Motor neuron (in vitro differentiated cells): ENCODE measurements at places on chromosomes 7 and 10. TPM values are rescaled to one million over a fixed set of nuclear protein-coding genes. Genes with fewer than 3 reads are reported as not detected.

GRCh38 chr10:68156373-68157185, 47.3 kb downstream of the MYPN start:
- no peak for ATAC-seq

DNA sequence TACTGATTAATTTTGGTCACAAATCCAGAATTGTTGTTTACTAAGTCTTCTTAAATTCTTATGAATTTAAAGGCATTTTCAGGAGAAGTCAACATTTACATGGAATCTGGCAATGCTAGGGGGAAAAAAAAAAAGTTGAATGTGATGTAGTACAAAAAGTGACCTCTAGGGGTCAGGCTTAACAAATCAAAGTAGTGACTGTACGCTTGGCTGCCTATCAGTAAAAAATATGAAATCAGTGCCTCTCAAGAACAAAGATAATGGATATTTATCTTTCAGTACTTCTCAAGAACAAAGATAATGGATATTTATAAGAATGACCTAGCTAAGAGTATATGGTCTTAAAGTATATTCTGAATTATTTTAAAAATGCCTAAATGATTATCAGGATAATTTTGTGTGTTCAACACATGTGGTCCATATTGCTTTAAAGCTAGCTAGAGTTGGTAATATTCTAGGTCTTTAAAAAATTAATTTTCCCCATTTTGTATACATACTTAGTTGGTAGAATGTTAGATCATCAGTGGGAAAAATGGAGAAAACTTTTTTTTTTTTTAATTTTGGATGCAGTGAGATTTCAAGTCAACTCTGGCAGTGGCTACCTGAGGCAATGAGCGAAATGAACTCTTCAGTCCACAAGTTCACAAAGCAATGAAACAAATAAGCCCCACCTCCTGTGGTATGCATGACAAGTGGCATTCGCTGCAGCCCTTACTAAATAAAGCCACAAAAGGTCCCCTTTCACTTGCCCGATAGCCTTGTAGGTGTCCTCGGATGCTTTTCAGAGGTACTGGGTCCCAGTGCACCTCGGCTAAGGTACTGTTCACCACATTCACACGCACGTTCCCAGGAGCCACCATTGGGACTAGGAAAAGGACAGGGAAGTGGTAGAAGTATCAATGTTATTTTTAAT, 51.2 kb upstream of the LAMB4 start:
- peak; percentile 43 for ATAC-seq

DNA sequence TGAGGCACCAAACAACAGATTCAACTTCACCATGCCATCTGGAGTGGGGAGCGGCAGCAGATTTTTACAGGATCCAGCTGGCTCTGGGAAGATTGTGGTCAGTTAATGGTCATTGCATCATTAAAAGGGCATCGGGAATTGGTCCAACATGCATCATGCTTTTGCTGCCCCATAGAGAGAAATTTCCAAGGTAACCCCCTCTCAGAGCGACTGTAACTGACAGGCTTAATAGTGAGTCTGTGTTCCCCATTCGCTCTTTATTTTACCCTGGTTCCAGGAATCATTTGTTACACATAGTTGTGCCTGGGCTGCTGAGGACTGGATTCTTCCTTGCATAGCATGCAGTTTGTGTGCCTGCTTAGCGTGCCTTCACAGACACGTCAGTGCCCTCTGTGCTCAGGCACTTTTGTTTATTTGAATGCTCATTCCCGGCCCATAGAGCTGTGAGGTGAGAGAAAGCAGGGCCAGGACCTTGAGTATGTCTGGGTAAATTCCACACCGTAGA, 49.9 kb downstream of the CDHR3 start:
- no peak for ATAC-seq

- ATAC-seq = no peak
Measured at GRCh38 chr7:77796960-77797359, 1.3 kb downstream of the TMEM60 start.

GRCh38 chr7:1729773-1730172, 59.7 kb downstream of the ELFN1 start:
- ATAC-seq = no peak

- ATAC-seq = peak; percentile 10
Measured at GRCh38 chr7:66696774-66697191, 43.8 kb upstream of the RABGEF1 start.

- ATAC-seq = no peak
Measured at GRCh38 chr10:111158595-111158994, 81.8 kb downstream of the ADRA2A start.

DNA sequence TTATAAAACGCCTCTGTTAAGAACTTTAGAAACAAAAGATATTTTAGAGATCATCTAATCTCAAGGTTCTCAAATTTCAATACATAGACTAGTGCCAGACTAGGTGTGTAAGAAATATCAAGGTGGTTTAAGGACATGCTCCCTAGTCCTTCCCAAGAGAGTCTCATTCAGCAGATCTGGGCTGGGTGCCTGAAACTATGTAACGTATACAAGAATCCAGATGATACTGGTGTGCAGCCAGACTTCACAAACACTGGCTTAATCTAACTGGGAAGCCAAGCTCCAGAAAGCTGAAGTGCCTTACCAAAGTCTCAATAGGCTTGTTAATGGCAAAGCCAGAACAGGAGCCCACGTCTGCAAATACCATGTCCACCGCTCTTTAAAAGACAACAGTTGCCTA, 105.0 kb upstream of the AMPH start:
- no peak for ATAC-seq

DNA sequence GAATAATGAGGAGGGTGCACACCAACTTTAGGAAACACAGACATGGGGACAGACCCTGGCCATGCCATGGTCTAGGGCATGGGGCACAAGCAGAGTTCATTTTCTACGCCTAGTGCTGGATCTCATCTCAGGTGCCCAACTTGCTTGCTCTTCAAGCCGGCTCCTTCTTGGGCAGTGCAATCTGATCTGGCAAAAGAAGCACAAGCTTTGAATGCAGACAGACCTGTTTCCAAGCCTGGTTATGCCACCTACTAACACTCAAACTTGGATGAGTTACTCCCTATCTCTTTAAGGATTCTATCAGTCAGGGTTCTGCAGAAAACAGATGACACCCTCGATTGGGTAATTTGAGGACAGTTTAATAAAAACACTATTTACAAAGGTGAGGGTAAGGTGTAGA, 34.9 kb upstream of the WAPL start:
- no peak for ATAC-seq

DNA sequence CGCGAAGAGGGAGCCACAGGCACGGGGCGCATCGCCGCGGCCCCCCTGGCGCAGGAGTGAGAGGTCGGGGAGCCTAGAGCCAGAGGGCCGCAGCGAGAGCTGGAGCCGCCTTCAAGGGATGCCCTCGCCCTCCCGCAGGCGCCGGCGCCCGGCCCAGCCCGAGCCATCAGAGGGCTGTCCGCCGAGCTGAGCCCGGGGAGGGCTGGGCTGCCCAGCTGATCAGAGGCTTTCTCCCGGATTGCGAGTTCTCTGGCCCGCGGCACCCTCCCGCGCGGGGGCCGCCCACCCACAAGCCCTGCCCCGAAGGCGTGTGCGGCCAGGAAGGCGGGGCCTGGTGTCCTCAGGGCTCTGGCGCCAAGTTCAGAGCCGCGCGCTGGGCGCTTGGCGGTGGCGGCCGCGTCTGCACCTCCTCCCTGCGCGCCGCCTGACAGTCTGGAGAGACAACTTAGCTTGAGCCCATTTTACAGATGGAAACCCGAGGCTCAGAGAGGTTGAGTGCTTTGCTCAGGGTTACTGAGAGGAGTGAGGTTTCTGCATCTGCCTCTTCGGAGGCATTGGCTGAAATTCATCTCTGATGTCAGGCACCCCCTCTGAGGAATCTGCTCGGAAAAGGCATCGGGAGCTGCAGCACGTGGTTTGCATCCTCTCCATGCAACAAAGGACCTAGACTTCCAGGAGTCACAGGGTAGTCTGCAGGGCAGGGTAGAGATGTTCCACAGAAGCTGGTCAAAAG, 3.8 kb upstream of the ANTXRL start:
- peak; percentile 84 for ATAC-seq

GRCh38 chr7:119929891-119930290, 343.1 kb upstream of the KCND2 start:
- ATAC-seq = no peak

HELLS gene
- 67.3 and 68.6 TPM in 2 replicates for total RNA-seq

TUBB8 gene
- 0.63 and 0.93 TPM in 2 replicates for total RNA-seq

- no peak for ATAC-seq
Measured at GRCh38 chr7:131480384-131481315, 75.8 kb downstream of the PODXL start.

DNA sequence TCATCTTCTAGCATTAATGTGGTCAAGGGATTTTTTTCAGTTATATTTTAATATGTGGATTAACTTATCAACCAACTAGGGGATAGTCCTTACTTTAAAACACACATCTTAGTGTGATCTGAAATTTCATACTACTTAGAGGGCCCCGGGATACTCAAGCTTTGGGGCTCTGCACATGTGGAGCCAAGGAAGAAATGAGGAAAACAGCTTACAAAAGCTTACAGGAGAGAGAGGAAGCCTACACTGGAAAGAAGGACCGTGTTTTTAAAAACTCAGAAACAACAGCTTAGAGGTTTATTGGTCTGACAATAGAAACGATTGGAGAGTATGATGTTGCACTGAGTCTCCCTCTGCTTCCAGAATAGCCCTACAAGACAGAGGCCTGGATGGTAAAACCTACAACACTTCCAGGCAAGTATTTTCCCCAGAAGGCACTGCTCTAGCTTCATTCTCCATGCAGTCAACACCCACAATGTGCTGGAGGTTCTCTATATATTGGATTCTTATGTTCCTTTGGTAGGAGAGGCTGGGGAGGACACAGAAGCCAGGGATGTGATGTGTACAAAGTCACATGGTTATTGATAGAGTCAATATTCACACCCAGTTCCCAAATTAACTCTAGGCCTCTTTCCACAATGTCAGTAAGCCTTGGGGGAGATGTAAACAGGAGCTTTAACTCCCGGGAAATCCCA, 47.3 kb downstream of the JCAD start:
- no peak for ATAC-seq

ENO4 gene
- total RNA-seq = 1.3 and 2.1 TPM in 2 replicates

- peak; percentile 76 for ATAC-seq
Measured at GRCh38 chr7:1086588-1087464, 1.1 kb upstream of the GPER1 start.

CUZD1 gene
- 0.38 and 0.56 TPM in 2 replicates for total RNA-seq

CYP2E1 gene
- 2.7 and 4.4 TPM in 2 replicates for total RNA-seq

GRCh38 chr10:79328147-79328701, 19.0 kb upstream of the PPIF start:
- ATAC-seq = no peak

GALNT11 gene
- 23.2 and 24.8 TPM in 2 replicates for total RNA-seq

- no peak for ATAC-seq
Measured at GRCh38 chr10:131872827-131873375, 27.9 kb upstream of the PPP2R2D start.

GRCh38 chr10:105146436-105146835, 505.3 kb downstream of the SORCS3 start:
- ATAC-seq = no peak

- ATAC-seq = no peak
Measured at GRCh38 chr10:126262233-126262838, 125.9 kb downstream of the ADAM12 start.

TAS2R4 gene
- total RNA-seq = 0.41 and 0.46 TPM in 2 replicates

- no peak for ATAC-seq
Measured at GRCh38 chr10:132454296-132455198, 57.5 kb downstream of the PWWP2B start.

- no peak for ATAC-seq
Measured at GRCh38 chr7:130356876-130357611, 12.4 kb downstream of the CPA5 start.

- no peak for ATAC-seq
Measured at GRCh38 chr10:43176271-43176670, 38.0 kb downstream of the CSGALNACT2 start.

- ATAC-seq = no peak
Measured at GRCh38 chr7:47078241-47078640, 503.7 kb downstream of the TNS3 start.

DNA sequence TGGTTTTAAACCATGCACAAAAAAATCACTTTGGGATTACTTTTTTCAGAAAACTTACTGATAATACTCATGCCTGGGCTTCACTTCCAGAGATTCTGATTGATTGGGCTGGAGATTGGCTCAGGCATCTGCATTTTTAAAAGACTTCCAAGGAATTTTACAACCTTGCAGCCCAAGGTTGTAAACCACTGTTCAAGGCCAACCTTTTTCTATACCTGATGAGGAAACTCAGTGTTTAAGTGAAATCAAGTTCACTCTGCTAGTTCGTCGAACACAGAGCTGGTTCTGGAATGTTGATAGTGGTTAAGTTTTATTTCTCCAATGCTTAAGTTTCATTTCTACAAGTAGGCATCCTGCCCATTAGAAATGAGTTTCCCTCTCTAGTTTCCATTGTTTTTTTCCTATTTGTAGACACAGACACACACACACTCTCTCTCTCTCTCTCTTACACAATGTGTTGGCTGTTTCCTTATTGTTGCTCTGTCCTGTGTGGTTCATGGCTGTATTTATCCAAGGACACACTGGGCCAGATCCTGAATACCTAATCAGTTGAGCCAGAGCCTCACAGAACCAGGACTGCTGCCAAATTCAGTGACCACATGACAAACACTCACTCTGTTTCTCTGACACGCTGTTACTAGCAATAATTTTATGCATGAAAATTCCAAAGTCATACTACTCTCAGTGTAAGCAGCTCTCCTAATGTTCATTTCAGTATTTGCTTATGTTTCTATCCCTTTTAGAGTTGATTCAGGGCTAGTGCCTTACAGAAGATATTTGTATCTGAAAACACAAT, 3.7 kb upstream of the IFIT1B start:
- ATAC-seq = peak; percentile 93

ASCC1 gene
- total RNA-seq = 32.8 and 35.8 TPM in 2 replicates

MMP21 gene
- not detected in 2 replicates for total RNA-seq

AKR1C4 gene
- not detected in 2 replicates for total RNA-seq

GRCh38 chr7:158971214-158971613, 114.9 kb downstream of the DYNC2I1 start:
- ATAC-seq = no peak

- ATAC-seq = no peak
Measured at GRCh38 chr7:150739033-150739432, 1.8 kb downstream of the GIMAP5 start.
